ENCODE measurements at places on chromosomes 5 and 9.

- DNase-seq, result peak; percentile 68
These were observed 235.3 kb downstream of the SYK start for GRCh38 chr9:91036826-91037510.

- no peak for DNase-seq
These were observed 5.6 kb downstream of the IDNK start for GRCh38 chr9:83628540-83628939.

- peak; percentile 56 for DNase-seq
These were observed 31.2 kb downstream of the AMBP start for GRCh38 chr9:114046875-114047274.

DNA sequence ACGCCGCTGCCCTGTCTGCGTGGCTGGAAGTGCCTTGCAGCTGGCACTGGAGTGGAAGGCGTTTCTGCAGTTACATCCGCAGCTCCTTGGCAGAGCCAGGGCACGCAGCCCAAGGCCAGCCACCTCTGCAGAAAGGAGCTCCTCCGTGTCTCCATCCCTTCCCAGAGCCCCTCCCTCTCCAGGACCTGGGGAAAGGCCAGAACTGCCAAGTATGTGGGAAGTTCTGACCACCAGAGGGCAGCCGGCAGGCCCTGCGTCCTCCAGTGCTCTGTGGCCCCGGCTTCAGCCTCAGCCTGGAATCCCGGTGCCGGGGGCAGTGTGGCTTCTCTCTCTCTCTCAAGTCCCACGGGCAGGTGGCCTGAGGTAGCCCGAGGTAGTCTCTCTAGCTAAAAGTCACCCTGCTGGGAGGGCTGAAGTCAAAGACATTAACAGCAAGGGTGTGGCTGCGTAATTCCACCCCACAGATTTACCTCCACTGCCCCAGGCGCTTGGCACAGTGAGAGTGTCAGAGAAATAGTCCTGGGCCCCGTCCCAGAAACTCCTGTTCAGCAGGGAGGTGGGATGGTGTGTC lies 101.7 kb upstream of the FCN2 start:
- no peak for DNase-seq

- no peak for DNase-seq
These were observed 8.9 kb upstream of the NKD2 start for GRCh38 chr5:999724-1000123.

DNA sequence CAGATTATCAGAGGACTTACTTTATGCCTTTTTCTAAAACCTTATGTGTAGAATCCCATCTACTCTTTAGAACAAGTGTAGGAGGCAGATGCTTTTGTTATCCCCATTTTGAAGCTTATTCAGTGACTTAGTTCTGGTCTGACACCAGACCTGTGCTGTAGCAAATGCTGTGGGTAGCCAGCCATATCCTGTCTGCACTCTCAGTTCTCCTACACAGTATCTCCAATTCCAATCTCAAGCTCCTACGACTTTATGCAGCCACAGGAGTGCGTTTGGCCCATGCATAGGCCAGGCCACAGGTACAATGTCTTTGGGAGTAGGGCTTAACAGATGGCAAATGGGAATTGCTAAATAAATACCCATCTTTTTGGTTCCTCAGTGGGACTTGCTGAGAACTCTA lies 292.6 kb downstream of the MCTP1 start:
- DNase-seq, result no peak

DNA sequence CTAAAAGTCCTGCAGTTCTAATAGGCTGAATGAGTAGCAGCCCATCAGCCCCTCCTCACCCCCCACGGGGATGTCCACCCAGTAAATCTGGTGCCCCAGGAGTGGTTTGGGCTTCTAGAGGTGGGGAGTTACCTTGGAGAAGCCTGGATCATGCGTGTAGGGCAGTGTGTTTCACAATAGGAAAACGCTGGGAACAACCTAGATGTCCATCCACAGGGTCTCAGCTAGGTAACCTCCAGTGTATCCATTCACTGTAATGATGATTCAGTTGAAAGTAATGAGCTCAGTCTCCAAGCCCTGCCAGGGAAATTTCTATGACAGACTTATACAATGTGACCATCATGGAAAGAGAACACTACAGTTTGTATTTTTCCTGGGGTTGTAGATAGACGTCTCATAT lies 51.8 kb downstream of the NDST1 start:
- no peak for DNase-seq

- DNase-seq, result no peak
These were observed 5.1 kb downstream of the GDNF start for GRCh38 chr5:37834542-37835379.

DNA sequence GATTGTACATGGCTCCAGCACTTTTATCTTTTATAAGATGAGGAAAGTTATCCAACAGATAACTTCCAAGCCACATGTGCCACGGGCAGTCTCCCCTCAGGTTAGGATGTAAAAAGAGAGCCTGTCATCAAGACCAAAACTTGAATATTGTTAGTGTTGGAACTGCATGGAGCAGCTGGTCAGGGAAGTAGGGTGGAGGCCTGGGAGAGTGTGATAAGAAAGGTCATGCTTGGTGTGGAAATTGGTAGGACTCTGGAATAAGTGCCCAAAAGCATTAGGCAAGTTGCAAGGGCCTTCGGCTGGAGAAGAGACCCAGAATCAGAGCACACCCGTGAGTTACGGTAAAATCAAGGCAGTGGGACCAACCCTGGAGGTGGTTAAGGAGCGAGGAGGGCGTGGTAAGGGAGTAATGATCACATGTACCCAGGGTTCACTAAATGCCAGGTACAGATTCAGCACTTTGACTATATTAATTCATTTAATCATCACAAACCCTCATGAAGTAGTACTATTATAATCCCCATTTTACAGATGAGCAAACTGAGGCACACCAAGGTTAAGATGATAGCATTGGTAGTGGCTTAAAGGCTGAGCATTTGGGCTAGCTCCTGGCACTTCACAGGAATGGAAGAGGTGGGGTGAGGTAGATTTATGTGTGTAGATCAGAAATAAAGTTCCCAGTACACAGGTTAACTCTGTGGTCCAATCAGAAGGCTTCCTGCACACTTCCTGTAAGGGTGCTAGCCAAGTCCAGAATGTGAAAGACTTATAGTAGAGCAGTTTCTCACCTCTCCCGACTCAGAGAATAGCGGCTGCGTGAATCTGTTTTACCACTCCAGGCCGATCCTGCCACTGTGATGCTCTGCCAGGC lies 96.5 kb upstream of the ZNF608 start:
- no peak for DNase-seq

DNA sequence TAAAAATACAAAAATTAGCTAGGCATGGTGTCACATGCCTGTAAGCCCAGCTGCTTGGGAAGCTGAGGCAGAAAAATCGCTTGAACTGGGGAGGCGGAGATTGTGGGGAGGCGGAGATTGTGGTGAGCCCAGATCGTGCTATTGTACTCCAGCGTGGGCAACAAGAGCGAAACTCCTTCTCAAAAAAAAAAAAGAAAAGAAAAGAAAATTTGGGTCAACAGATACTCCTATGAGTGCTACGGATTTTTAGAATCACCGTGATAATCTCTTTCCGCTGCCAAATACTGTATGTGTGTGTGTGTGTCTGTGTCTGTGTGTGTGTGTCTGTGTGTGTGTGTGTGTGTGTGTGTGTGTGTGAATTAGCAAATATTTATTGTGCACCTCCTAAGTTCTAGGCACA lies 64.4 kb downstream of the ARRDC3 start:
- no peak for DNase-seq

DNA sequence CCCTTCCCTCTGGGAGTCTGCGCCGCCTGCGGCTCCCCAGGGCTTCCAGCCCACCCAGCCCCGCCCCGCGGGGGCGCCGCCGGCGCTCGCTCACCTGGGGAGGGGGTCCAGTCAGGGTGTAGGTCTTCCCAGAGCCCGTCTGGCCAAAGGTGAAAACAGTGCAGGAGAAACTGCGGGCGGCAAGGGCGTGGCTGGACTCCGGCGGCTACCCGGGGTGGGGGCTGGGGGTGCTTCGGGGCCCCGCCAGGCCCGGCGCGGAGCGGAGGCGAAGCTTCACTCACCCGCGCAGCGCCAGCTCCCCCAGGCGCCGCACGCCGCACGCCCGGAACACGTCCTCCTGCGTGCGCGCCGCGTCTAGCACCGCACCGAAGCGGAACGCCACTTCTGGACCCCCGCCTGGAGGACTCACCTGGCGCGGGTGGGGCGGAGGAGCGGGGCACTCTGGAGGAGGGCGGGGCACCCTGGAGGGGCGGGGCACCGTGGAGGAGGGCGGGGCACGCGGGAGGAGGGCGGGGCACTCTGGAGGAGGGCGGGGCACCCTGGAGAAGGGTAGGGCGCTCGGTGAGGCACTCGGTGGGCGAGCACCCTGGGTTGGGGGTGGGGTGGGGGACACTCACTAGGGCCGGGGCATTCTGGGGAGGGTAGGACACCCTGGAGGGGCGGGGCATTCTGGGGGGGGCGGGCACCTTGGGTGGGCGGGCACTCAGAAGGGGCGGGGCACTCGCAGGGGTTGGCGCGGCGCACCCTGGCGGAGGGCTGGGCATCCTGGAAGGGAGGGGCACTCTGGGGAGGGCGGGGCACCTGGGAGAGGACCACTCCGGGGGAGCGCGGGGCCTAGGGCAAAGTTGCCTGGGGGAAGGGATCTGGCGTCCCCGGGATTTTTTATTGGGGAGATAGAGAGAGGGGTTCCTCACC lies 814 bp downstream of the KIF12 start:
- DNase-seq, result no peak

DNA sequence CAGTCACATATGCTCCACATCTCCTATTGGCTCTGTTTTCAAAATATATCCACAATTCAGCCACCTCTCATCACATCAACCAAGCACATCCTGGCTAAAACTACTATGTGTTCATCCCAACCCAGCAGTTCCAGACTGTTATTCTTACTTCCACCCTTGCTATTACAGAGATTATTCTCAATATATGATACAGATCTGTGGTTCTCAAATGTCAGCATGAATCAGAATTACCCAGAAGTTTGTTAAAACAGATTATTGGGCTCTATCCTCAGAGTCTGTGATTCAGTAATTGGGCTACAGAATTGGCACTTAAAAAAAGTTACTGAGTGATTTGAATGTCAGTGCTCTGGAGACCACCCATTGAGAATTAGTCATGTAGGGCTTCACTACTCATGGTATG lies 78.8 kb upstream of the IZUMO3 start:
- DNase-seq, result peak; percentile 28

DNA sequence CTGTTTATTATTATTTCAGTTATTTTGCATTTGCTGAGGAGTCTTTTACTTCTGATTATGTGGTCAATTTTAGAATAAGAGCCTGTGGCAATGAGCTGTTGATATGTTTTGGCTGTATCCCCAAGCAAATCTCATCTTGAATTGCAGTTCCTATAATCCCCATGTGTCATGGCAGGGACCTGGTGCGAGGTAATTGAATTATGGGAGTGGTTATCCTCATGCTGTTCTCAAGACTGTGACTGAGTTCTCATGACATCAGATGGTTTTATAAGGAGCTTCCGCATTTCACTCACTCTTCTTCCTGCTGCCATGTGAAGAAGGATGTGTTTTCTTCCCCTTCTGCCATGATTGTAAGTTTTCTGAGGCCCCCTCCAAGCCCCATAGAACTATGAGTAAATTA lies 114.9 kb upstream of the SLCO6A1 start:
- DNase-seq, result no peak

DNA sequence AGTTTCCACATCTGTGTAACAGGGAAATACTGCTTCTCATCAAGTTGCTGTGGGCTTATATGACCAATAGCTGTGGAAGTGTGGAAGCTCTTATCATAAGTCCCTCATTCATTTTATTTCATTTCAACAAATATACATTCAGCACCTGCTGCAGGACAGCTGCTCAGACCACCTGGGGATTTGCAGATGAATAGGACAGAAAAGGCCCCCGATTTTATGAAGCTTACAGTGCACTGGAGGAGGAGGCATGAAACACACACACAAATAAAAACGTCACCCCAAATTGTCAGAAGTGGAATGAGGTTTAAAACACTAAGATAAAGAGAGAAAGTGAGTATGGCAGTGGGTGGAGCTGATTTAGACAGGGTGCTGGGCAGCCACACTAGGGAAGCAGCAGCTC lies 107.2 kb downstream of the DRD1 start:
- no peak for DNase-seq

DNA sequence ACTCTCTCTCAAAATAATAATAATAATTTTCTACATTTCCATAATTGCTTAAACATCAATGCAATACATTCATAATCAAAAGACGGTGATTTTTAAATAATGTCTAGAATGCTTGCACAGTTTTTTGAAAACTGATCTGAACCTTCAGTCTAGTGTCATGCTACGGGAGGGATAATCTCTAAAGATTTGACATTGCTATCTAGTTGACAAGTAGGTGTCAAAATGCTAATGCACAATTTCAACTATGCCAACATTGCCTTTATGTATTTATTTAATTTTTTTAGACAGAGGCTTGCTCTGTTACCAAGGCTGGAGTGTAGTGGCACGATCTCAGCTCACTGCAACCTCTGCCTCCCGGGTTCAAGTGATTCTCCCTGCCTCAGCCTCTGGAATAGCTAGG lies 16.0 kb upstream of the PCAT7 start:
- no peak for DNase-seq

DNA sequence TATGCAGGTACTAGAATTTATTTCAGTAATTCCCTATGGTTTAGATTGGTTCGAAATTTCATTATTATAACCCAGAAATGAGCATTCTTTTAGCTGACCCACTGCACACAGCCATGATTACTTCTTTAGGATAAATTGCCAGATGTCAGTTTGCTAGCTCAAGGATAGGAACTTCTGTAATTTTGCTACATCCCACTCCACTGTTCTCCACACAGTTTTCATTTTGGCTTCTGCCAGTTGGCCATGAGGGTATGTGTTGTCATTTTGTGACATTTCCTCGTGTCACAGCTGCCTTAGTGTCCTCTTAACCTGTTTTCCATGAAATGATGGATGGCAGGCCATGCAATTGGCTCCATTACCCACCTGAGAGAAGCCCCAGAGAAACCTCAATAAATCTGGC lies 16.2 kb upstream of the LCP2 start:
- no peak for DNase-seq

DNA sequence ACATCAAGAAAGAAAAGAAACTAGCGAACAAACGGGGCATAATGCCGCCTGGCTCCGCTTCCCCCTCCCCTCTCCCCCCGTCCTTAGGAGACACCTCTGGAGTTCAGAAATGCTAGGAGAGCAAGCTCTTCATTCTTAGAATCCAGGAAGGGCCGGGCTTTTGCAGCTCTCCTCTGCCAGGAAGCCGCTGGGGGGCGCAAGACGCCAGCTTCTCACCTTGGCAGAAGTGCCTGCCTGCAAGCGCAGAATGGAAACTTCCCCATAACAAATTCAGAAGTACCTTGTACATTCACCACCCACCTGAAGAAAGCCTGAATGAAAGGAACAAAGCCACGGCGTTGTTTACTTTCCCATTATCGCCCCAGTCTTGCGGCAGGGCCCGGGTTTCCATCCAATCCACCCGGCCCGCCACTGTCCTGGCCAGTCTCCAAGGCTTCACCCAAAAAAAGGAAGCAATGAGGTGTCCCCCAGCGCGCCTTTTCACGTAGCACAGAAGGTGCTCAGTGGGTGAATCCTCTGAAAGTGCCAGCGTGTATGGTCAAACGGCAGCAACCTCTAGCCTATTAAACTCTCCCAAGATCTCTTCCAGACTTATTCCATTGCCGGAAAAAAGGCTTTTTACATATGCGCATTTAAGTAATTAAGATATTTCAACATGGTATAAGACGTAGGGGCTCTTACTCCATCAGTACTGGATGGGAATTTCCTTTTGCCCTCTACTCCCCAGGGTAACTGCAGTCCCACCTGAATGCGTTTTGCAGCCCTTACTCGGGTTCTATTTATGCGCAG lies 1.6 kb upstream of the GADD45G start:
- DNase-seq, result peak; percentile 60

GRCh38 chr5:111869681-111870080 lies 112.7 kb upstream of the NREP start:
- DNase-seq, result peak; percentile 35
